ENCODE measurements at places on chromosomes 5 and 9.

DNA sequence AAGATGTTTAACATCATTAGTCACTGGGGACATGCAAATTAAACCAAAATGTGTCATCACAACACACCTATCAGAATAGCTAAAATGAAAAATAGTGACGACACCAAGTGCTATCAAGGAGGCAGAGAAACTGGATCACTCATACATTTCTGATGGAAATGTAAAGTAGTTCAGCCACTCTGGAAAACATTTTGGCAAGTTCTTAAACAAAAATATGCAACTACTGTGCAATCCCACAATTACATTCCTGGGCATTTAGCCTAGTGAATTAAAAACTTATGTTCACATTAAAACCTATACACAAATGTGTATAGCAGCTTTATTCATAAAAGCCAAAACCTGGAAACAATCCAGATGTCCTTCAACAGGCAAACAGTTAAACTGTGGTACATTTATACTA lies 53.1 kb downstream of the SVEP1 start:
- DNase-seq: no peak

DNA sequence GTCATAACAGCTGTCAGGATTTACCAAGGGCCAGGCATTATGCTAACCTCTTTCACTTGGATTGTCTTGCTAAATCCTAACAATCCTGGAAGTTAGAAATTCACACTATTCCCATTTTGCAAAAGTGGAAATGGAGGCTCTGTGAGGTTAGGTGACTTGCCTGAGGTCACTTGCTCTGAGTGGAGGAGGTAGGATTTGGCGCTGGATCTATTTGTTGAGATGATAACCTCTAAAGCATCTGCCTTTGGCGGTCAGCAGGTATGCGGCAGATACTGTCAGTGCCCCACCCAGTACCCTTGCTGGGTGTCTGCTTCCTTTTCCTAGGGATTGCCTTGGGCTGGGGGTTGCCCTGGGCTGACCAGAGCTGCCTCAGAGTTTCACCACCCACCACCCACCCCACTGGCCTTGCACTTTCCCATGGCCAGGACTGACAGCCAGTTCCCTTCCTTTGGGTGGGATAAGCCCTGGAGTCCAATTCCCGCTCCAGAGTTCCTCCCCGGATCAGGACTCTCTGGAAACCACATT lies 164.8 kb upstream of the MSX2 start:
- no peak for DNase-seq

- no peak for DNase-seq
Observed at GRCh38 chr9:108517651-108518365, 338.0 kb downstream of the ACTL7B start.

DNA sequence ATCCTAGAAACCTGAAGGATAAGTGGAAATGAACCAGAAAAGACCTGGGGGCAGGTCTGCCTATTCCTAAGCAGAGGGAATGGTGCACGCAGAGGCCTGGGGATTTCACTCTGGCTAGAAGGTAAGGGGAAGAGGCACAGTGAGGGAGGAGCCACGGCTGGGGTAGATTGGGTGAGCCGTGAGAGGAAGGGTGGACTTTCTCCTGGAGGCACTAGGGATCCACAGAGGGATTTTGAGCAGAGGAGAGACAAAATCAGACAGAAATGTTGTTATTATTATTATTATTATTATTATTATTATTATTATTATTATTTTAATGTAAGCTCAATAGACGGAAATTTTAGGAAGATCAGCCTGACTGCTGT lies 3.0 kb upstream of the ADGRD2 start:
- peak; percentile 18 for DNase-seq
